ENCODE measurements at places on chromosomes 2 and 18.

GRCh38 chr2:181140928-181141327, 160.5 kb downstream of the UBE2E3 start:
- no peak for DNase-seq

GRCh38 chr2:167960089-167960747, 287.2 kb downstream of the STK39 start:
- no peak for DNase-seq

DNA sequence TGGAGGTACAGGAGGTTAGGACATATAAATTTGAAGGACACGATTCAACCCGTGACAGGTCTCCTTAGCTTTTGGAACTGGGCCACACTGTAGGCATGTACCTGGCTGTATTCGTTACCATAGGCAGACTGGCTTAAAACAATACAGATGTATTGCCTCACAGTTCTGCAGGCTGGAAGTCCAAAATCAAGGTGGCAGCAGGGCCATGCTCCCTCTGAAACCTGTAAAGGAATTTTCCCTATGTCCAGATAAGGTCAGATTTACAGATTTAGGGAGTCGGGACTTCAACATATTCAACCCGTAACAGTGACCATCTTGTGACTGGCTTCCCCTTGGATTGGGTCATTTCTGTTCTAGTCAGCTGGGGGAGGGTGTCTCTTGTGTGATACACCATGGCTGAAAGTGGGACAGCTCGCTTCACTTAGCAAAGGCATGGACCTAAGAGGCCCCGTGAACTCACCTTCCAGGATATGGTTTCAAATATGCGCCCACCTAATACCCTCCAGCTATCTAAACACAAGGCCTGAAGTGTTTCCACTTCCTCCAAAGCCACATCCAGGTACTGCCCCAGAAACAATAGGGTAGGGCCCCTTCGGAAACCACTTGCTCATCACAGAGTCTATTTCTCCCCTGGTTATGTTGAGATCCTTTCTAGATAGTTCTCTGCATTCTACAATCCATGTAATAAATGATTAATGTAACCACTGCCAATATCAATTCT, 85.0 kb downstream of the ZCCHC2 start:
- no peak for DNase-seq

- no peak for DNase-seq
These were observed 23.4 kb downstream of the SNTG2 start for GRCh38 chr2:974054-974453.

DNA sequence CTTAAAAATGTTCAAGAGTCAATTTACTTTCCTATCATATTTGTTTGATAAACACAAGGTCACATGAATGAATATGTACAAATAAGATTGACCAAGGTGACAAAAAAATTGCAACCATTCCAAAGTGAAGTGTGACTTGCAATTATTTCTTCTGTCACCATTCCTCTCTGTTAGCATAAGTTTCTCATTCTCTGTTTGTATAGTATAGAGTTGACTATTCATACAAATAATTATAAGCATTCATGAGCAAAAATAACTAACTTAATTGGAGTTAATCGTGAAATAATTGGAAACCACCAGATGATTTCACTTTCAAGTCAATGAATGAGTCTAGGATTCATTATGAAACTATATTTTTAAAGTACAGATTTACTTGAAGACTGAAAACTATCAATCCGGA, 42.1 kb downstream of the PGAP1 start:
- no peak for DNase-seq

DNA sequence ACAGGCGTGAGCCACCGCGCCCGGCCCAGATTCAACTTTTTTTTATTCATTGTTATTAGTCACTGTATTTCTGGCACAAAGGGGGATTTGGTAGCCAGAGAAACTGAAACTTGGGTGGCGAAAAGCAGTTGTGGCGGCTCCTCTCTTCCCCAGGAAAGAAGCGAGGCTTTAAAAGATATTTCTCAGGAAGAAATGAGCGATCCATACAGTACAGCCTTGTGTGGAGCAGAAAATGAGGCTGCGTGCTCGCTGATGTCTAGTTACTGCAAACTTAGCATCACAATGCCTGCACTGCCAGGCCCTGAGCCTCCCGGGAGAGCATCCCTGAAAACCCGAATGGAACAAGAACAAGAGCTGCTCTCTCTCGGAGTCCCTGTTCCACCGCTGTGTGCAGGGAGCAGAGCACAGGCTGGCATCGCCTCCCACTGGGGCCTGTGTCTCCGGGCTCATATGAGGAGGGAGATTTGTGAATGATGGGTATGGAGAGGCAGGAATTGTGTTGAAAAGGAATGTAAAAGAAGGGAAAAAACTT, 234.0 kb downstream of the ZNF516 start:
- no peak for DNase-seq

DNA sequence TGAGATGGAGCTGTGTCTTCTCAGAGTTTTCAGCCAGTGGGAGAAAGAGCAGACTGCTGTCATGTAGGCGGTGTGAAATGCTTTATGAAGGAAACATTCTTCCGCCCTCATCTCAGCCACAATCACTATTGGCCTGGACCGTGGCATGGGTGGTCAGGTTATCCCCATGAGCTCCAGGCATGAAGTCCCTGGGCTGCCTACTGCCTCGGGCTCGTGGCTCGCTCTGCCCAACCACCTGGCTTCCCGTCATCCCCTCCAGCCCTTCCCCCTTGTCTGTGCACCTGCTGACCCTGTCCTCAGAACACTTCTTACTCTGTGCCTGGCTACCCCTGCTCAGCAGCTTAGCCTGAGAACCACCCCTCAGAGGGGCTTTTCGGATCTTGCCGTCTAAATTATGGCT, 15.5 kb downstream of the COLEC11 start:
- no peak for DNase-seq

GRCh38 chr2:174561283-174561971, 36.2 kb downstream of the WIPF1 start:
- DNase-seq, result no peak

DNA sequence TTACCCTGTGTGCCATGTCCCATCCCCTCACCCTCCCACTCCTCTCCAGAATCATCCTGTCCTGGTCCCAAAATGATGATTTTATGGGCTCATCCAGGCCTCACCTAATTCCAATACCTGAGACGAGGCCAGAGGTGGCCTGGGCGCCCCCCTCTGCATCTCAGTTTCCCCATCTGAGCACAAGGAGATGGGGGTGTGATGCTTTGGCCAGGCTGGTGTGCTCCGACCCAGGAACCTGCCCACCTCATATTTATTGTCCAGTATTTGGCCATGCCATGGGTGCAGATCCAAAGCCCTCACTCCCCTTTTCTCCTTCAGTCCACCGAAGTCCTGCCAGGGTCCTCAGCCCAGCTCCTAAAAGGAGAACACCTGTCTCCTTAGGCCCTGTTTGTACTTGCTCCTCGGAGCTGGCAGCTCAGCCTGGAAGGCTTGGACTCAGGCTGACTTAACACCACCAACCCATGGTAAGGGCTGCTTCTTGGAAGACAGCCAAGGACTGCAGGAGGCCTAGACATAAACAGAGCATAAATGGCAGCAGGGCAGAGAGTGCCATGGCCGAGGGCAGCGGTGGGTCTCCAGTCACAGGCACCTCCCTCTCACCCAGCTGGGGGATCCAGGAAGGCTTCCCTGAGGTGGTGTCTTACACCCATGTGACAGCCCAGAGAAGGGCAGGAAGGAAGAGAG, 3.6 kb downstream of the TEX51 start:
- no peak for DNase-seq

DNA sequence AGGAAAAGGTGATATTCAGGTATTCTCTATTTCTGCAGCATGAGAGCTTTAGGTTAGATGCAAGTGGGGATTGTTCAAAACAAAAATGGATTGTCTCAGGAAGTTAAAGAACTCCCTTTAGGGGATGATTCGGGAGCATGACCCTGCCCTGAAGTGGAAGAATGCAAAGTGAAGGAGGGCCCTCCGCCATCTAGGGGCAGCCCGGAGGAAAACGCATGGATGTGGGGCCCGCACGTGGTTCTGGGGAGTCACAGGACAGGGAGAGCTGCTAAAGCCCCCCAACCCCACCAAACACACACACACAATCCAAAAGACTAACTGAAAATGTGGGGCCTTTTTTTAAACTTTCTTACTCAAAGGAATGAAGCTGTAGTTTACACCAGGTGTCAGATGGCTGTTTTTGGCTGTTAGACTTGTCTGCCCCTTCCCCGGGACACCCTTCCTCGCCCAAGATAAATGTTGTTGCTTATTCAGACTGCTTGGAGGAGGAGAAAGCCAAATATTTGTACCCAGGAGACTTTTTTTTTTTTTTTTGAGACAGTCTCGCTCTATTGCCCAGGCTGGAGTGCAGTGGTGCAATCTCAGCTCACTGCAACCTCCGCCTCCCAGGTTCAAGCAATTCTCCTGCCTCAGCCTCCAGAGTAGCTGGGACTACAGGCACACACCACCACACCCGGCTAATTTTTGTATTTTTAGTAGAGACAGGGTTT, 78.8 kb downstream of the HNRNPLL start:
- DNase-seq, result no peak

GRCh38 chr2:164735309-164735919, 106.2 kb downstream of the COBLL1 start:
- no peak for DNase-seq

DNA sequence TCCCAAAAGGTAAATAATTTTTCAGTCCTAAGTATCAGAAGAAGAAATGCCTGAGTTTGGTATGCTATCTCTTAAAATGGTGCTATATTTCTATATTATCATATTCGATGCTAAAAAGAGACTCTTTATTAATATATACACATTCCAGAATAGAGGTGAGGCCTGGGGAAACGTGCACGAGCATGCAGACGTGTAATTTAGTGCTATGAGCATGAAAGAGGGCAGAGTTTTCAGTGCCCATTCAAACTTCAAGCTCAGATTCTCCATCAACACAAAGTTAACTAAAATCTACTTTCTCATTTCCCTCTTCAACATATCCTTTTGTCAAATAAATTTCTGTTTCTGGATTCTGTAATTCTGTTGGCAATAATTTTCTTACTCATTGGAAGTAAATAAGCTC, 5.7 kb upstream of the COBLL1 start:
- DNase-seq, result no peak

DNA sequence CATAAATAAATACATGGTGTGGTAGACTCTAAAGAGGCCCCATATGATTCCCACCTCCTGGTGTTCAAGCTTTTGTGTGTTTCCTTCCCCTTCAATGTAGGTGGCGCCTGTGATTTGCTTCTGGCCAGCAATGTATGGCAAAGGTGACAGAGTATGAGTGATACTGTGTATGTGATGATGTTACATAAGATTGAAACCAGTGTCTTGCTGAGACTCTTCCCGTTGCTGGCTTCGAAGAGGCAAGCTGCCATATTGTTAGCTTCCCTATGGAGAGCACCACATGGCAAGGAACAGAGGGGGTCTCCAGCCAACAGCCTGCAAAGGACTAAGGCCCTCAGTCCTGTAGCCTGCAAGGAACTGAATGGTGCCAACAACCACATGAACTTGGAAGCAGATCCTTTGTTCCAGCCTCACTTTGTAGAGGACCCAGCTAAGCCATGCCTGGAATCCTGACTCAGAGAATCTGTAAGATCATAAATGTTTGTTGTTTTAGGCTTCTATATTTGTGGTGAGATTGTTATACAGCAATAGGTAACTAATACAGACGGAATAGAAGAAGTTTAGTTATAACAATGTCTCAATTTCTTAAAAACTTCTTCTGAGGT, 1.7 kb upstream of the SMAD4 start:
- DNase-seq, result no peak

DNA sequence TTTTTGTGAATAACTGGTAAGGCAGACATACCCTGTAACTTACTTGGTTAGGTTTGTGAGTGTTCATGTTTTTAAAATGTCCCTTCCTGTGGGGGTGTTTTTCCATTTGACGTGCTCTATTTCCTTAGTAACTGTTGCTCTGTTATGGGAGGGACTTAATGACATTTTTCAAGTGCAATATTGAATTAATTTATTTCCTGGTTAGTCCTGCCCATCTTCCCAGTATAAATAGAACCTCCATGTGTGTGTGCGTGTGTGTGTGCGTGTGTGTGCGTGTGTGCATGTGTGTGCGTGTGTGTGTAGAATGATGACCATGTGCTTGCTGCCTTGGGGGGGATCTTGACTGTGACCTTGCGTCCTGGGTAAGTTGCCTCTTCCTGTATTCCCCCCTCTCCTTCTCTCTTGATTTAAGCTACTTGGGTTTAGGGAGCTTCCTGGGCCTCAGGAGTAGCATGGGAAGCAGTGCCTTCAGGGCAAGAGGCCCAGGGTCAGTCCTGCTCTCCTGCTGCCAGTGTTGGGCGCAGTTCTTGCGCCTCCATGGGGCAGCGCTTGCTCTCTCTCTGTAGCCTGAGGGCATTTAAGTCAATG, 163.9 kb downstream of the LDLRAD4 start:
- peak; percentile 38 for DNase-seq

- no peak for DNase-seq
These were observed 118.9 kb downstream of the CCDC102B start for GRCh38 chr18:68916734-68917133.

- no peak for DNase-seq
These were observed 117.5 kb downstream of the ACTR3 start for GRCh38 chr2:114007436-114007835.

- no peak for DNase-seq
These were observed 2.2 kb downstream of the CFAP221 start for GRCh38 chr2:119546447-119546767.

DNA sequence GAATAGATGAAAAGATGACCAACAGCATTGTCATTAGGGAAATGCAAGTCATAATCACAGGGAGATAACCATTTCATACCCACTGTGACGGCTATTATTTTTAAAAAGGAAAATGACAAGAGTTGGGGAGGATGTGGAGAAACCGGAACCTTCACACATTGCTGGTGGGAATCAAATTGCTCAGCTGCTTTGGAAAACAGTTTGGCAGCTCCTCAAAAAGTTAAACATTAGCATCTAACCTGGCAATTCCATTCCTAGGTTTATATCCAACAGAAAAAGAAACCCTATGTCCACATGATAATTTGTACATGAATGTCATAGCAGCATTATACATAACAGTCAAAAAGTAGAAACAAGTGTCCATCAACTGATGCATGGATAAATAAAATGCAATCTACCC, 58.2 kb downstream of the KCNG3 start:
- no peak for DNase-seq

- no peak for DNase-seq
These were observed 290.8 kb downstream of the DYSF start for GRCh38 chr2:71743995-71744675.

- DNase-seq, result no peak
These were observed 645 bp downstream of the MIB1 start for GRCh38 chr18:21741312-21741561.

GRCh38 chr2:96525211-96525507, 11.4 kb upstream of the ARID5A start:
- DNase-seq, result no peak

DNA sequence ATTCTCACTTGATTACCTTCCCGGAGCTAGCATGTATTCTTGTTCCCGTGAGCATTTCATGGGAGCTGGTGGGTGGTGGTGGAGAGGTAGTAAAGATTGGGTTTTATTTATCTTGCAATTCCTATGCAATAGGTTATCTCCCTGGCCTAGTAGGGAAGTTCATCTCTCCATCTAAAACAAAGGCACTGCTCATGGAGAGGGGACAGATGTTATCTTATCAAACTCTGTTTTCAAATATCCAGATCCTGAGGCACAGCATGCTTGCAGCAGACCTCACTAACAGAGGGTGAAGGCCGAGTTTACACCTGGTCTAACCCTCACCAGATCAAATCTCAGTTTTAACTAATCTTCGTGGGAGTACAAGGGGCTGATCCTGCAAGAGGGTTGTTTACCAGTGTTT, 98.9 kb downstream of the CYRIA start:
- DNase-seq, result no peak

GRCh38 chr18:76493213-76494161, 1.6 kb downstream of the ZNF516 start:
- DNase-seq, result no peak

All from CD4-positive, alpha-beta T cell (primary cell).